ENCODE measurements at places on chromosomes 12 and 14.

DNA sequence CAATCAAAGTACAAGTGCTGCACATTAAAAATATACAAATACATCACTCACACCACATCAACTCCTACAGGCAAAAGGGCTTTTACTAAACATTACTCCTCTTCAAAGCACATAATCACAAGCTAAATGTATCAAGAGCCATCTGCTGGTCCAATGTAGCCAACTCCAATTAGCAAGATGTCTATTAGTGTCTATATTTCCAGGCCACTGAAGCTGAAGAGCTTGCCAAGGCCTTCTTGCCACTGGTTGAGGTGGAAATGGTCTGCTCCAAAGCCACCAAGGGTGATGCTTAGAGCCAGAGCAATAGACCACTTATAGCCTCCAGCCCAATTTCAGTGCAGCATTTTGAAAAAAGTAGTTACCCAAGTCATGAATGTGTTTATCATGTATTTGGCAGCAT, 54.4 kb downstream of the RASSF9 start:
- peak; percentile 100 for DNase-seq

- no peak for DNase-seq
Measured at GRCh38 chr14:74754157-74754556, 9.0 kb upstream of the YLPM1 start.

GRCh38 chr12:99985129-99985570, 414 bp upstream of the ANKS1B start:
- no peak for DNase-seq

GRCh38 chr12:49126852-49127763, 4.1 kb downstream of the TUBA1B start:
- DNase-seq: peak; percentile 26

GRCh38 chr14:86052868-86053267, 522.9 kb downstream of the FLRT2 start:
- DNase-seq: no peak

GRCh38 chr12:45648070-45648469, 81.4 kb upstream of the ARID2 start:
- DNase-seq: no peak

DNA sequence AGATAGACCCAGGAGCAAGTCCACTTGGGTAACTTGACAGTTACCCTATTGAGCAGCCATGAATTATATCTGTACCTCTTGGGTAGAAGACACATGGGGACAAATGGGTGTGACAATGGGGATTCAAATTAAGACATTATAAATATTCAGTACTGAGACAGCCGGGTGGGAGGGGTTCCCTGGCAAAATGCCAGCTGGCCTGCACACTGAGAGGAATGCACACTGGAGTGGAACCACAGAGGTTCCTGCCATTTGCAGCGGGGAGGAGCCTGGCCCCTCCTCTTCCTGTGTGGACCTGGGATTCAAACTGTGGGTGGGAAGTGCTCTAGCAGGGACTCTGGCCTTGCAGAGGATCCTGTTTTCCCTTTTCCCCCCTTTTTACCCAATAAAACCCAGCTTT, 118.7 kb upstream of the CDKN3 start:
- no peak for DNase-seq

DNA sequence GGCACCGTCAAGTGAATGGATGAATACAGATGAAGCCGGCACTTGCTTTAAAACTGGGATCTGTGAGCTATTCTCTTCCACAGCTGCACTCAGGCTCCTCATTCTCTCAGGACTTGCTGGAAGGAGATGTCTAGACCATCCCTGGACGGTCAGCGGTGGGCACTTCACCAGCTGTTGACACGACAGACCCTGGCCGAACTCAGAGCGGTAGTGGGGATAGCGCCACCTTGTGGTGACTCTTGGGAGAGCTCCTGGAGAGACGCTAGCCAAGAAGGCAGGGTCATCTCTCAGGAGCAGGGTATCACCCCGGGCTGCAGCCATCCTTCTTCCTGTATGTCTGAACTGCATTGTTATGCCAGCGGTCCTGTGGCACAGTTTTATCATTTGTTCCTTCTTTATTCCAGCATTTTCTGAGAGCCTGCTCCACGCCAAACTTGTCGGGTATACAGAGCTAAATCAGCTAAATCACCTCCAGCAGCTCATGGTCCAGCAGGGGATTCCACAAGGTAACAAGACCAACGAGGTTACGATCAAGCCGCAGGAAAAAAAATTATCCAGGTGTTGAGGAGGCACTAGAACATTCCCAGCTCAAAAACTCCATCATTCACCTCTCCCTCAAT, 10.0 kb downstream of the WNT1 start:
- DNase-seq: no peak

GRCh38 chr12:92445253-92446082, 257.3 kb upstream of the PLEKHG7 start:
- no peak for DNase-seq

- no peak for DNase-seq
Measured at GRCh38 chr12:77401064-77401769, 335.8 kb upstream of the E2F7 start.

DNA sequence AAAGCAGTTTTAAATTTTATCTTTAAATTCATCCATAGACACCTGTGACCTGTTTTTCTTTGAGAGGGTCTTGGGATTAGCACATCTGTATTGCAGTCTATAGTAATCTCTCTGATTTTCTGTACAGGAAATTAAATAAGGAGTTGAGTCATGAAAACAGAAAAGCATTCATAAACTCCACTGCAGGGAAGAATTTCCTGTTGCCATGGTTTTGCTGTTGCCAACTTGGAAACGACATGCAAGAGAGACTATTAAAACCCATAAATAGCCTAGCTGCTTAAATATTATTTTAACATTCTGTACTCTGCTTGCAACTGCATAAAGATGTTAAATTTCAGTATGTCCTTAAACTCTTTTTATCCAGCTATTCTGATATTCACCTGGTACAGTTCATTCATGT, 281.0 kb upstream of the RGS6 start:
- no peak for DNase-seq

- DNase-seq: no peak
Measured at GRCh38 chr14:73633116-73634010, 11.4 kb upstream of the DNAL1 start.

DNA sequence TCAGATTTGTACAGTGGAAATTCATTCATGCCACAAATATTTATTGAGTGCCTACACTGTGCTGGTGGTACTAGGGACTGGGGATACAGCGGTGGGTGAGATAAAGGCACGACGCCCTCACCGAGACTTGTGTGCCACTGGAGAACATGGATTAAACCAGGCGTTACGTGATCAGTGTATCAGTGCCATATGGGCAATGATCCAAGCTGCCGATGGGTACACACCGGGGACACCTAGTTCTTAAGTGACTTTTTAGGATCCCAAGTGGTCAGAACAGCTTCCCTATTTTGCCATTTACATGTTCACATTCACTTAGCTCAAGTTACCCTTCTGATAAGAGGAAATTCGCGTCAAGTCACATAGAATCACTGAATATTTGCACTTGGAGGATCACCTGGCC, 236.7 kb downstream of the CACNA1C start:
- no peak for DNase-seq

DNA sequence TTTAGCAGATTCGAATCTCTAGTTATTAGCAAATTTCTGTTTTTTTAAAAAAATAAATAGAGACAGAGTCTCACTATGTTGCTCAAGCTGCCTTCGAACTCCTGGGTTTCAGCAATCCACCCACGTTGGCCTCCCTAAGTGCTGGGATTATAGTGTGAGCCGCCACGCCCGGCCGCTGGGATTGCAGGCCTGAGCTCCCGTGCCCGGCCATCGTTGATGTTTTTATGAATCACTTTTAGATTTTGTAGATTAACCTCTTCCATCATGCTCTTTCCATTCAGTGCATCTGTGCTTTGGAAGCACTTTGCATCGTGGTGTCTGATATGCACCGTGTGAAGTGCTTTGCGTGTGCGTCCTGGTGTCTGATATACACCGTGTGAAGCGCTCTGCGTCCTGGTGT, 20.9 kb downstream of the PGAM5 start:
- DNase-seq: no peak

- DNase-seq: no peak
Measured at GRCh38 chr14:74220991-74221390, 18.3 kb upstream of the VSX2 start.

DNA sequence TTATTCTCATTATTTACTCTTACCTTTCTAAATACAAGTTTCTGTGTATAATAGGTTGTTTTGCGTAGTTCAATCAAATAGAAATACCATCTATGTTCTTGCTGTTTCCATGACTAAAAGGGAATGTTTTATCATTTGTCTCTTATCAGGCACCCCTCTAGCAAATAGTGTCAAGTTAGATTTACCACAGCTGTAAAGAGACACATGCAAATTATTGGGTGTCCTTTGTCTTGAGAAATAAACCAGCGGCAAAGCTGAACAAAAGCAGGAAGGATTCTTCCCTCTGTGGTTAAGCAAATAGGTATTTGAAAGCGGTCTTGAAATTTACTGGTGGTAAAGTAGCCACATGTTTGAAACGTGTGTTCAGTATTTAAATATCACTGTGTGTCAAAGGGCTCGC, 405.9 kb downstream of the TMTC2 start:
- no peak for DNase-seq

GRCh38 chr14:97369901-97370300, 572.7 kb downstream of the VRK1 start:
- no peak for DNase-seq

- no peak for DNase-seq
Measured at GRCh38 chr14:50932156-50932555, 12.1 kb downstream of the PYGL start.

- DNase-seq: no peak
Measured at GRCh38 chr12:32089586-32089985, 17.1 kb upstream of the BICD1 start.

GRCh38 chr12:68462803-68463202, 130.6 kb upstream of the MDM1 start:
- no peak for DNase-seq

GRCh38 chr12:105419606-105420005, 89.1 kb downstream of the C12orf75 start:
- no peak for DNase-seq

DNA sequence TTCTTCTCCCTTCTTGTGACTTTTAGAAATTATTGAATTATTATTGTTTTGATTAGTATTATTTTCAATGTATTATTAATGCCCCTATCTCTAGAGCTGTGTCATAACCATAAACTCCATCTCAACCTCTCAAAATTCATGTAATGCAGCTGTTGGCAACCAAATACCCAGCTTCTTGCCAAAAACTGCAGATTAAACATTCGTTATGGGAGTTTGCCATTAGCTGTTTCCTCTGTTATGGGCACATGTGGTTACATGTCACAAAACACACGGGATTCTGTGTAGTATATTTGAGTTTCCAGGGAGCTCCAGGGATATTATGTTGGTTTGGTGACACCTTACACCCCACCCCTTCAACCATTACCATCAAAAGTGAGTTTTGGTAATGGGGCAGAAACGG, 2.8 kb upstream of the ALX1 start:
- DNase-seq: peak; percentile 44

DNA sequence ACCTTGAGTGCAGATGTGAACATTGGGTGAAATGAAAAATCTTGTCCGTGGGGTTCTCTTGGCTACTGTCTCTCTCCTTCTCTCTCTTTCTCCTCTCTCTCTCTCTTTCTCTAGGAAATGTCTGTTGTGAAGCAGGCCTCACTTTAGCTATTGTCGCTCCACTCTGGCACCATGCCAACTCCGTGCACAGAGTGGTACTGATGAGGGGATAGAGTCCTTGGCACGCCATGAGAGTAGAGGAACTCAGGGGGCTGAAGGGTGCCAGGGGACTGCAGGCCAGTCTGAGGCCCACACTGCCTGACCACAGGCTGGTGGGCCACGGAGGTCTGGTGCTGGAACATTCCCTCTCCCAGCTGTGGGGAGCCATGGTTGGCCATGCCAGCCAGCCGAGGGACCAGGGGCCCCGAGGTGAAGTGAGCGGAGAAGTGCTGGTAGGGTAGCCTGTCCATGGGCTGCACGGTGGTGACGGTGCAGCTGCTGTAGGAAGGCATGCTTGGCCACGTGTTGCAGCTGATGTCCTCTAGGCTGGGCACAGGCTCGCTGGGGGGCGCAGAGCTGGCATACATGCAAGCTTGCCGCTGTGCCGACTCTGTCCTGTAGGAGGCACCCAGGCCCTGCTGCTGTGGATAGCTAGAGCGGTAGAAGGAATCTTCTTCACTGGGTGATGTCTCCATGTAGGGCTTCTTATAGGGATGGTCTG, 50.4 kb downstream of the TBX5 start:
- DNase-seq: no peak

DNA sequence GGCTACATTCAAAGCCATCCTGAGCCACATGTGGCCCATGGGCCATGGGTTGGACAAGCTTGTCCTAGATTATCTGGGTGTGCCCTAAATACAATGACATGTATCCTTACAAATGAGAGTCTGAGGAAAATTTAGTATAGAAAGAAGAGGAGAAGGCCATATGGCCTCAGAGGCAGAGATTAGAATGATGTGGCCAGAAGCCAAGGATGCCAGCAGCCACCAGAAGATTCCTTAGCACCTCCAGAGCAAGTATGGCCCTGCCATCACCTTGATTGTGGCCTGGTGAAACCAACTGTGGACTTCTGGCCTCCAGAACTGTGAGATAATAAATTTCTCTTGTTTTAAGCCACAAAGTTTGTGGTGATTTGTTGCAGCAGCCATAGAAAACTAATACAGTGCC, 436.9 kb downstream of the RGS6 start:
- DNase-seq: no peak

All from NCI-H446 treated with DMSO at 0.1 percent for 48 hours (cell line).